GM12892 (cell line): ENCODE measurements at places on chromosomes 7 and 10.

- DNase-seq = no peak
Observed at GRCh38 chr7:151314401-151314800, 27.2 kb upstream of the NUB1 start.

DNA sequence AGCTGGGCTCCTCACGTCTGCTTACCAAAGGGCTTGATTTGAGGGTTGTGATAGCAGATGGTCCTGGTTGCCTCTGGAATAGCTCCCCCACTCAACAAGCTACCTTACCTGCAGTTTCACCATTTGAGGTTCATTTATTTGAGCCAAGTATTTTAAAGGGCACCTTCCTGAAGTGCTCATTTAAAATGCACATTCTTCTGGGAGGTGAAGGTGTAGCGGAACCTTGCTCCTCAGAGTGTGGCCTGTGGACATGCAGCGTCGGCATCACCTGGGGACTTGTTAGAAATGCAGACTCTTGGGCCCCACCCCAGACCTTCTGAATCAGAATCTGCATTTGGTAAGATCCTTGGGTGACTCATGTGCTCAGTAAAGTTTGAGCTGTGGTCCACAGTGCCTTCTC is 2.3 kb downstream of the CDH23 start:
- DNase-seq = no peak

DNA sequence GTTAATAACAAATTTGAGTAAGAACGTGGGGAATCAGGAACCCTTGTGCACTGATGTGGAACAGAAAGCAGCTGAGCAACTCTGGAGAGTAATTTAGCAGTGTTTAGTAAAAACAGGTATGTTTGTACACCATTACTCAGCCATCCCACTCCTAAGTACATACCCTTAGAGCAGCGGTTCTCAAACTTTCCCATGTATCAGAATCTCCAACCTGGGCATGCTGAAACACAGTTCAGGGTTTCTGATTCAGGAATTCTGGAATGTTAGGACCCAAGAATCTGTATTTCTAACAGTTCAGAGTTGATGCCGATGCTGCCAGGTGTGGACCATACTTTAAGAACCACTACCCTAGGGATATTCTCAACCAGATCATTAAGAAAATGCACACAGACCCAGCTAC is 5.1 kb downstream of the SGMS1 start:
- DNase-seq = no peak

- no peak for DNase-seq
Observed at GRCh38 chr10:115941361-115941771, 331.6 kb downstream of the GFRA1 start.

GRCh38 chr10:48246501-48246900 is 28.0 kb downstream of the FRMPD2 start:
- no peak for DNase-seq

DNA sequence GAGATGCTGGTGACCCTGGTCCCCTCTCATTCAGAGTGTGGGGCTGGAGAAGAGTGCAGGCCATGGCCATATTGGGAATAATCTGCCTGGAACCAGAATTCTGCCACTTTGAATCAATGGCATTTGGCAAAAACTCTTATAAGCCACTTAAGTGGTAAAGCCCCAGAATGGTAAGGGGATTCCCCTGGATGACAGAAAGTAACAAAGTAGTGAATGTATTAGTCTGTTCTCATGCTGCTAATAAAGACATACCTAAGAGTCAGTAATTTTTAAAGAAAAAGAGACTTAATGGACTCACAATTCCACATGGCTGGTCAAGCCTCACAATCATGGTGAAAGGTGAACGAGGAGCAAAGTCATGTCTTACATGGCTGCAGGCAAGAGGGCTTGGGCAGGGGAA is 248.6 kb downstream of the SH2D4B start:
- no peak for DNase-seq

GRCh38 chr10:58440484-58440883 is 55.3 kb downstream of the TFAM start:
- DNase-seq = no peak

- no peak for DNase-seq
Observed at GRCh38 chr7:30664184-30664885, 17.9 kb downstream of the CRHR2 start.

DNA sequence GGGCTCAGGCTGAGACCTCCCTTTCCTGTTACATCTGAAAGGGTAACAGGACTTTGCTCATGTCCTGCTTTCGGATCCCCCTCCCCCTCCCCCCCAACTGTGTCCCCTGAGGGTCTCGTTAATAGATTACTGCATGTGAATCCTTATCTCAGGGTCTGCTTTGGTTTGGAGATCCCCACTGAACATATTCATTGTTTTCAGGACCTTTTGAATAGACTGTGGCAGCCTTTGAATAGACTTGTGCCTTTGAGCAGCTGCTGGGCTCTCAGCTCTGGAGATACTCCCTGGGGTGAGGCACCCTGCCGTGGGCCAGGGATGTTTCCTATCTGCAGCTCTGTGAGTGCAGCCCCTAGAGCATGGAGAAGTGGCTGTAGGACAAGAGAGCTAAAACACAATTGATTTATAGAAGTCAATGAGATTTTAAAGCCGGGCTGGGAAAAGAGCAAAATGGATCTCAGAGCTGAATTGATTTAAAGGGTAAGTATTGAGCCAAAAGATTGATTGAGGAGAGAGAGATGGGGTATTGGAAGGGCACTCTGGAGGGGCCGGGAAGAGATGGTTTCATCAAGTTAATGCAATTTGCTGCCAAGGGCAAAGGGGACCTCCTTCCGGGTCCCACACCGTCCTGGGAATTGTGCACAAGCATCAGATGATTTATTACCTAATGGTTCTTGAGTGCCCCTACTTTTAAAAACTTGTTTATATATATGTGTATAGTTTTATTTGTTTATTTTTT is 9.9 kb downstream of the ARHGAP22 start:
- DNase-seq = no peak

DNA sequence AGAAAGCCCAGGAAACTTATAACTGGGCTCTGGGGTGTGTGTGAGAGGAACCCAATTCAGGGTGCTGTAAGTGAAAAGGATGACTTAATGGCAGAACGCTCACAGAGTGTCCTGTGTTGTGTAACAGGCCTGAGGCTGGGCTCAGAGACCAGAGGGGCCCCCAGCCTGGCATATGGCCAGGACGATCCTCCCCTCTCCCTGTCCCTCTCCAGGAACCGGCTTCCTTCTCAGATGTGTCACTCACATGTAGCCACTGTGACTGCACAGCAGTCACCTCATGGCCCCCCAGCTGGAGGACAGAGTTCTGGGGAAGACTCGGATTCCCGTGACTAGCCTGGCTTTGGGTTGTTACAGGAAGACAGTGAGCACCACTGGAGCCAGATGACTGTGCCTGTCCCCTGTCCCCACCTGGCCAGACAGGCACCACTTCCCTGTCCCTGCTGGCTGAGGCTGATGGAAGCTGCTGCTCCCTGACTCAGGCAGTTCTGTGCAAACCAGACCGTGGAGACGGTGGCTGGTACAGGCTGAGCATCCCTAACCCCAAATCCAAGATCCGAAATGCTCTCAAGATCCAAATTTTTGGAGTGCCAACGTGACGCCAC is 220.5 kb downstream of the MLLT10 start:
- no peak for DNase-seq

DNA sequence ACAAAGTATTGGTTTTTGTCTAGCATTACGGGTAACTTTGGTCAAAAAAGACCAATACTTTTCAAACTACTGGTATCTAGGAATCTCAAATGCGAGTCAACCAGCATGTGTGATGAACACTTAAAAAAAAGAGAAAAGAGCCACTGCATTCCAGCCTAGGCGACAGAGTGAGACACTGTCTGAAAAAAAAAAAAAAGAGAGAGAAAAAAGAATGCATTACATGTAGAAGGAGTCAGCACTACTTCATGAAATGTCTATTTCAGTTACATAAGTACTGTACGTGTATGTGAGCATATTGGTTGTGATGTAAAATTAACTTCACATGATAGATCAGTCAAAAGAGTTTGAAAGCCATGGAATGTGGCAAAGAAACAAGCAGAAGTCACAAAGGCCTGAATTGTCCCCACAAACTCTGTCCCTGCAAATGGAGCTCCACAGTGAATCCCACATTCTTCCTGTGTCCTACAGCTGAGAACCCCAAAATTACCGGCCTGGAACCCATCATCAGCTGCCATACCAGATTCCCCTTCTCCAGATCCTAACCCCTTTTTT is 1.6 kb downstream of the DENND11 start:
- no peak for DNase-seq

GRCh38 chr10:108005627-108006026 is 841.1 kb upstream of the SORCS1 start:
- DNase-seq = no peak

- no peak for DNase-seq
Observed at GRCh38 chr10:102344067-102344466, 51.4 kb upstream of the NFKB2 start.

GRCh38 chr10:19826712-19827111 is 10.5 kb downstream of the PLXDC2 start:
- DNase-seq = no peak

GRCh38 chr7:129908181-129908580 is 44.6 kb downstream of the UBE2H start:
- DNase-seq = no peak

DNA sequence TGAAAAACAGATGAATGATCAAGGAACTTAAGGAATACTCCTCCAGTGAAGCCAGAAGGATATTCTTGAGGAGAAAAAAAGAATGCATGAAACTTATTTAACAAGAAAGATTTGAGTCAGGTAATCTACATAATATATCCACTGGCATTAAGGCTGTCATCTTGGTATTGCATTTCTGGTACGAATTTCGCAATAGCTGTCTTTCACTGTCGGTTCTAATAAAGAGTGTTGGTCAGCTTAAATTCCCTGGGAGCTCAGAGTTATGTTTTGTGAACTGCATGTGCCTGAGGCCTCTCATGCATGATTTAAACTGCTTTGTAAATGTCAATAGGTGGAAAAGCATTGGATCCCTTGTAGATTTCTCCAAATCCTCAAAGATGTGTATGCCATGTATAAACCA is 565.3 kb upstream of the GALNT17 start:
- no peak for DNase-seq

- DNase-seq = no peak
Observed at GRCh38 chr10:124701435-124701834, 42.7 kb downstream of the FAM53B start.

DNA sequence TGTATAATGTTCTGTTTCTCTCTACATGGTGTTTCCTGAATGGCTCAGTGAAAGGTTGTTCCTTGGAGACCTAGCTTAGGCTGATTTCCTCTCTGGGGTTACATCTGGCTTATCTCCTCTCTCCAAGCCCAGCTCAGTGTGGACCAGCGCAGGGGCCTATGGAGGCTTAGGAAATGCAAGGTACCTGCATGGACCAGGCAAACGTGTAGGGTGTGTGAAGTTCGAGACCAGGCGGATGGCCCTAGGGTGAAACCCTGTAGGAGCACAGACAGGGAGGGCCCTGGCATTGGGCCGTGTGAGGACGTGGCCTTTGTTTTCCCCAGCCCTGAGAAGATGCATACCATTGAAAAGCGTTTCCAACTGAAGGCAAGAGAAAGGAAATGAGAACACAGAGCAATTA is 59.0 kb downstream of the DOCK1 start:
- DNase-seq = no peak

DNA sequence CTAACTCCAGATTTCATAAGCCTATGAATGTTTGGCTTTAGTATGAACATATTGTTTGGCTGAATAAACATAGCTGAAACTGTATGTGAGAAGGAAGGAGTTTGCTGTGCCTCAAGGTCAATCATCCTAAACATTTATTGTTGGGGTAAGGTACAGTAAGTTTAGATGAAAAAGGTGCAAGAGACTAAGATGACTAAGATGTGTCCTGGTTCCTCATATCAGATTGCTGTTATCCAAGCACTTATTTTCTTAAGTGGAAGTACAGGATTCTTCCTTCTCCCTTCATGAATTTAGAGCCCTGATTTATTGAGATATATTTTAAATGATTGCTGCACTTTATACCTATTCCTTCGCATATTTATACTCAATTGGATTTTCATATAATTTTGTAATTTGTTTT is 12.2 kb downstream of the MDFIC start:
- DNase-seq = no peak

- no peak for DNase-seq
Observed at GRCh38 chr7:131691454-131692130, 135.2 kb upstream of the PODXL start.

- DNase-seq = no peak
Observed at GRCh38 chr10:69091143-69091651, 3.3 kb downstream of the SRGN start.

GRCh38 chr7:96676919-96677318 is 32.7 kb downstream of the SEM1 start:
- DNase-seq = no peak

GRCh38 chr10:119209035-119209735 is 1.8 kb downstream of the GRK5 start:
- DNase-seq = no peak

GRCh38 chr7:128705891-128706333 is 33.2 kb upstream of the CALU start:
- no peak for DNase-seq

DNA sequence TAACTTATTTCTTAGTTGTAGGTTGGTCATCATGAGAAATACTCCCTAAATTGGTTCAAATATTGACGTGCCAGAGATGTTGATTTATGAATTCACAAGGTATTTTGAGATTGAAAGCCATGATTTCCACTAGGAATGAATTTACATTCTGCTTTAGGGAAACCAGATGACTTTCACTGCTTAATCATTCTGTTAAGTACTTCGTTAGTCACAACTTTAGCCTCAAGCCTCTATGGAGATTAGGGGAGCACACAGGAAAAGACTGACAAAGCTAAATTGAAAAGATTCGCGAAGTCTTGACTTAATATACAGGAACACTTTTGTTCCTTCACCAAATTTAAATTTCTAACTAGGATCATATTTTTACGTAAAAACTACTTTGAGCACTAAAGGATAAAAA is 250.4 kb upstream of the CACNA2D1 start:
- no peak for DNase-seq
